ENCODE measurements at places on chromosomes 3 and 15. TPM values are rescaled to one million over a fixed set of nuclear protein-coding genes. Genes with fewer than 3 reads are reported as not detected.
A peak's percentile ranks its signal among the peaks of the same experiment; 100 is the strongest.

- H3K4me3 ChIP-seq, result no peak overlapping the region
- H3K27ac ChIP-seq, result no peak overlapping the region
- DNase-seq, result no peak
- H3K27me3 ChIP-seq, result no peaks in the 10 kb centered on the region
Observed at GRCh38 chr3:68057637-68058320, 403.4 kb upstream of the SUCLG2 start.

The TIPARP gene
- 25.4 TPM for total RNA-seq

GRCh38 chr15:89226359-89227221 is 5.2 kb upstream of the RLBP1 start:
- DNase-seq, result peak; percentile 50
- H3K36me3 ChIP-seq, result no peaks in the 10 kb centered on the region
- no peak overlapping the region for H3K27ac ChIP-seq
- 0 out of 3 replicates have a peak, but pooled peaks cover 7% of the 10 kb centered on the region for H3K27me3 ChIP-seq
- no peak overlapping the region for H3K4me3 ChIP-seq

The RASGRP1 gene
- not detected for total RNA-seq

DNA sequence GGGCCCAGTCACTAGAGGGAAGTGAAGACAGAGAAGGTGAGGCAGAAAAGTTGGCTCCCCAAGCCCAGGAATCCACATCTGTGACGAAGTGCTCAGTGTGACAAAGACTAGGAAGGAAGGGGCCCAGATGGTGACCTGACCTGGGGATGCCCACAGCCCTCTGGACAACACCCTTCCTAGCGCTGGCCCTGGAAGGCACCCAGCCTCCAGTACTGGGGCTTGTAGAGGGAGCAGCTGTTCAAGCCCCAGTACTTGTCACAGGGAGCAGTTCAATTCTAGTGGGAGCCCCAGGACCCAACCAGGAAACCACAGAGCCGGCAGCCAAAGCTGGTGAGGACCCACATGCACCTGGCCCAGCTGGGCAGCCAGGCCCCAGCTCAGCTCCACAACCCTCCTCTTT is 190.8 kb downstream of the XXYLT1 start:
- H3K4me1 ChIP-seq, result no peaks in the 10 kb centered on the region
- DNase-seq, result no peak
- H3K27ac ChIP-seq, result no peak overlapping the region
- H3K27me3 ChIP-seq, result no peaks in the 10 kb centered on the region
- H3K36me3 ChIP-seq, result no peaks in the 10 kb centered on the region
- H3K4me3 ChIP-seq, result no peak overlapping the region

- H3K36me3 ChIP-seq, result no peaks in the 10 kb centered on the region
- peaks cover 12% of the 10 kb centered on the region for H3K4me1 ChIP-seq
- H3K27me3 ChIP-seq, result peaks cover 15% of the 10 kb centered on the region
- DNase-seq, result no peak
Observed at GRCh38 chr3:189132839-189133238, 38.9 kb upstream of the TPRG1 start.

GRCh38 chr15:35141743-35142471 is 56.8 kb upstream of the NANOGP8 start:
- no peak overlapping the region for H3K4me3 ChIP-seq
- H3K27me3 ChIP-seq, result no peaks in the 10 kb centered on the region
- H3K36me3 ChIP-seq, result no peaks in the 10 kb centered on the region
- H3K27ac ChIP-seq, result no peak overlapping the region

The ISLR2 gene
- total RNA-seq, result not detected

DNA sequence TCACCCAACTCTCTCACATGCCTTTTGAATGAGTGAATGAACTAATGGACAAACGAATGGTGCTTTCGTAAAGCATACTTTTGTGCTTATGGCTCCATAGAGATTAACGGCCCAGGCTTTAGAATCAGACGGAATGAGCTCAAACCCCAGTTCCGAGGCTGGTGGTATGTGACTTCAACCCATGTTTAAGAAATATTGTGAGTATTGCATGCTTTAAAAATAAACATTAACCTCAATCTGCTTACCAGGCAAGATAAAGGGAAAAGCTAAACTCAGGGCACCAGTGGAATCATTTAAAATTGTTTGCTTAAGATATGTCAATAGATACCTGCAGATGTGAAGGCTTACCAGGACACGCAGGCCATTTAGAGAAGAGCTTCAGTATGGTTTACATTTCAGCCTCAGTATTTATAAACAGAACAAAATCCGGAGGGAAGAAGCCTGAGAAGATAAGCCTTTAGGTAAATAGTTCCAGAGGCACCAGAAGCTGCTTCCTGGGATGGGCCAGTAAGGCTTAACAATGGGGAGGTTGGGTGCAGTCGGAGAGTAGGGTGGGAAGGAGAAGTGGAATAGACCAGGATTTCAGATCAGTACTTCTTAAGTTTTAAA is 186.4 kb downstream of the ADAMTS9 start:
- peak; percentile 97 for DNase-seq
- no peaks in the 10 kb centered on the region for H3K36me3 ChIP-seq
- H3K27ac ChIP-seq, result peak overlapping the region; percentile 48
- H3K4me3 ChIP-seq, result no peak overlapping the region
- H3K4me1 ChIP-seq, result peaks cover 59% of the 10 kb centered on the region

The SPINK8 gene
- total RNA-seq, result not detected

The GRM7 gene
- total RNA-seq, result not detected

The GOLGA8N gene
- 0.66 TPM for total RNA-seq

- H3K36me3 ChIP-seq, result peaks cover 44% of the 10 kb centered on the region
- DNase-seq, result no peak
- H3K27me3 ChIP-seq, result no peaks in the 10 kb centered on the region
- H3K27ac ChIP-seq, result no peak overlapping the region
- H3K4me3 ChIP-seq, result no peak overlapping the region
Observed at GRCh38 chr3:56622381-56622780, 60.7 kb downstream of the TASOR start.

GRCh38 chr15:101001796-101002195 is 82.6 kb downstream of the LRRK1 start:
- no peaks in the 10 kb centered on the region for H3K4me1 ChIP-seq
- DNase-seq, result no peak
- no peak overlapping the region for H3K27ac ChIP-seq
- H3K36me3 ChIP-seq, result no peaks in the 10 kb centered on the region

All from HepG2 (cell line).